Hematopoietic multipotent progenitor cell treated with erythropoietin and hydrocortisone succinate and interleukin-3 and kit ligand, for 6 days (in vitro differentiated cells): ENCODE measurements at places on chromosomes 12 and 14.

DNA sequence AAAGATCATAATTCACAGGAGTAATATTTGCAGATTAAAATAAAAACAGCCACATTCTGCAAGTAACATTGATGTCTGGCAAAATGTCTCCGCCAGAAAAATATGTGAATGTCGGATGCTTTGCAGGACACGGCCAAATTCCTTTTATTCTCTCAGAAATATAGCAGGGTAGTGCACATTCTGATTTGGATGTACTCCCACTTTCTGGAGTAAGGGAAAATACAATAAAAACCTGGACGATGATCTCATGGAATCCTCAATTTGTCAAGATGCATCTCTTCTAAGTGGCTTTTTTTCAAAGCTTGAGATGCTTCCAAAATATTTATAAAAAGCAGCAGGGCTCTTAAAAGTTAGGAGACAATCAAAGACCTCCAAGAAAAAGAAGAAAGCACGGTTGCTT, 133.3 kb downstream of the TBX5 start:
- no peak for DNase-seq

GRCh38 chr12:25617991-25618390, 64.9 kb upstream of the LMNTD1 start:
- no peak for DNase-seq

GRCh38 chr12:39464976-39465695, 22.2 kb upstream of the KIF21A start:
- no peak for DNase-seq

- DNase-seq = peak; percentile 67
Measured at GRCh38 chr14:102316338-102316742, 3.2 kb upstream of the ZNF839 start.

GRCh38 chr12:111976291-111976690, 36.7 kb downstream of the TMEM116 start:
- no peak for DNase-seq

GRCh38 chr14:100212476-100213333, 26.2 kb upstream of the YY1 start:
- DNase-seq = peak; percentile 45

- DNase-seq = no peak
Measured at GRCh38 chr12:4154672-4155225, 118.8 kb upstream of the CCND2 start.

DNA sequence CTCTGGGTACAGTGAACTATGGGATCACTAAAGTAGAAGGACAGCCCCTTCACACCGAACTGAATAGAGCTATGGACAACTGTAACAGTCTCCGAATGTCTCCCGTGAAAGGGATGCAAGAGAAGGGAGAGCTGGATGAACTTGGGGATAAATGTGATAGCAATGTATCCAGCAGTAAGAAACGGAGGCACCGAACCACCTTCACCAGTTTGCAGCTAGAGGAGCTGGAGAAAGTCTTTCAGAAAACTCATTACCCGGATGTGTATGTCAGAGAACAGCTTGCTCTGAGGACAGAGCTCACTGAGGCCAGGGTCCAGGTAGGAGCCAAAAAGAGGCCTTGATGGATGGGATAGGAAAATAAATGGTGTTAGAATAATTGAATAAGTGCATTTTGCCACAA, 3.5 kb downstream of the ALX1 start:
- no peak for DNase-seq

DNA sequence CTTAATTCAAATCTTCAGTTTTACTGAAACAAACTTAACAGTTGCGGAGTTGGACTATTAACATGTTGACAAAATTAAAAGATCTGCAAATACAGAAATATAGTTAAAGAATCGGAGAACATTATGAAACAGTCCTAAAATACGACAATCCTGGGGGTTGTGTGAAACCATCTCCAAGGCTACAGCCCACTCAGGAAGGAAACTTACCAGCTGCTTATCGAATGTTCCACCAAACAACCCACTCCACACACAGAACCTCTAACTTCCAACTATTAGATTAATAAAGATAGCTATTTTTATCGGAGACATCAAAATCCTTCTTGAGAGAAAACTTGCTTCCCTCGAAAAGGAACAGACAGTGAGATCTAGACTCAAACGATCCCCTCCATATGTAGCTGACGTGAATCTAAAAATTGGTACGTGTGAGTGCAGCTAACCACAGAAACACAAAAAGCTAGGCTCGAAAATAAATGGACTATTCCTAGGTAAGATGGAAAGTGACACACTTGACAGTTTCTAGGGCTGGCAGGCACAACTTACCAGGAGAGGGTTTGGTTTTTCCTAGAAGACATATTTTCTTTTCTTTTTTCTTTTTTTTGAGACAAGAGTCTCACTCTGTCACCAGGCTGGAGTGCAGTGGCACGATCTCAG, 12.9 kb downstream of the VPS37B start:
- DNase-seq = peak; percentile 54
